EL (cell line): ENCODE measurements at places on chromosomes 3 and 15.

GRCh38 chr15:67587331-67587730 is 44.8 kb downstream of the MAP2K5 start:
- DNase-seq: no peak

DNA sequence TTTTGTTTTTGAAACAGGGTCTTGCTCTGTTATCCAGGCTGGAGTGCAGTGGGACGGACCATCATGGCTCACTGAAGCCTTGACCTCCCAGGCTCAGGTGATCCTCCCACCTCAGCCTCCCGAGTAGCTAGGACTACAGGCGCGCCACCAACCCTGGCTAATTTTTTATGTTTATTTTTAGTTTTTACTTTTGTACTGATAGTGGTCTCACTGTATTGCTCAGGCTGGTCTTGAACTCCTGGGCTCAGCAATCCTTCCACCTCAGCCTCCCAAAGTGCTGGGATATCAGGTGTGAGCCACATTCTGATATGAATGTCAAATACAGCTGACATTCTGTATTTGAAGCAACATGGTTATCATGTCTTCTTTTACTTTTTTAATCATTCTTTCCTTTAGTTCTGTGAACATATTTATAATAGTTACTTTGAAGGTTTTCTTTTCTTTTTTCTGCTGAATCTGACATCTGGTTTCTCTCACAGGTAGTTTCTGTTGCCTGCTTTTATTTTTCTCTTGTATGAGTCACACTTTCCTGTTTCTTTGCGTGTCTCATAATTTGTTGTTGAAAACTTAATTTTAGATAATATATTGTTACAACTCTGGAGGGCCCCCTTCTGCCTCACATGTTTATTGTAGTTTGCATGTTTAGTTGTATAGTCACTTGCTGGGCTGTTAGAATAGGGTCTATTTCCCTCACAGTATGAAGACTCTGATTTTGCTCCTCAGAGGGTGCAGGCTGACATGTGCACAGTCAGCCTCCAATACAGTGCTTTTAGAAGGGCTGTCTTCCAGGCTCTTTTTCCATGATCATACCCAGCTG is 8.4 kb upstream of the CNTN4 start:
- DNase-seq: no peak

DNA sequence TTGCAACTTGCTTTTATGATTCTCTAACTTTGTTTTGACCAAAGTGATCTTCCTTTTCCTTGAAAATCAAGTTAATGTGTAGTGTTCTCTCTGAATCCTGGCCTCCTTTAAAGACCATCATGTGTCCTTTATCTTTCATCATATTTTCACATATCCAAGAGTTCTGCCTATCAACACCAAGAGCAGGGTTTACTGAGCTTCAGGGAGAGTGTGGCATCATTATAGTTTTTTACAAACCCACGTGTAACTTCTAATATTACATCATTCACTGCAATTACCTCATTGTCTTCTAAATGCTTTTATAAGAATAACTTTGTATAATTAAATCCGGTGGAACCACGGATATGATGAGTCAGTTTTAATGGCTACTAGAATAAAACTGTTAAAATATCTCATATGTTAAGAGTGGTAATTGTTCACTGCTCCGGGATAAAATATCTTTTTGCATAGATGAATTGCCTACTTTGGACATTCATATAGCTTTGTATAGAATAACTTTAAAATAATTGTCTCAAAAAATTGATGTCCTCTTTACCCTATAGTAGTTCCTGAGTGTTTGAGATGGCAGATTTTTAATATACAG is 248.8 kb upstream of the GRM7 start:
- no peak for DNase-seq

DNA sequence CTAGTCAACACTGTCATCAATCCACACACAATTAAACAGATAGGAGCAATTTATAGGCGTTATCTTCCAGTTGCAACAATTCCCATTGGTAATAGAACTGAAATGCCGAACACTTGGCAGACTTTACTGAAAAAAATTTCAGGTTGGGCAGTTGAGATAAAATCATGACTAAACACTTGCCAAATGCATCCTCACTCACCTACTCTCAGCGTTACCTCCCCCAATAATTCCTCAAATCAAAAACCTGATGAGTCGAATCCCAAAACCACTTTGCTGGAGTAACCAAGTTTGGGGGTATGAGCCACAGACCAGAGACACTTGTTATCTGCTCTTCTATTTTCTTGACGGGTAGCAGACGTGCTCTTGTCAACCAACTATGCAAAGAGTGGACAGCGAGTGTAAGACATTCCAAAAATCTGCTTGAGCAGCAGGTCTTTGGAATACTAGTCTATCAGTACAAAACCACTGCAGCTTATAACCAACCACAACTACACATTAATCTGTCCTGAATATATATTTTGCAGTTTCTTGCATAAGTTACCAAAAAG is 30.3 kb downstream of the PPP1R2 start:
- DNase-seq: no peak

DNA sequence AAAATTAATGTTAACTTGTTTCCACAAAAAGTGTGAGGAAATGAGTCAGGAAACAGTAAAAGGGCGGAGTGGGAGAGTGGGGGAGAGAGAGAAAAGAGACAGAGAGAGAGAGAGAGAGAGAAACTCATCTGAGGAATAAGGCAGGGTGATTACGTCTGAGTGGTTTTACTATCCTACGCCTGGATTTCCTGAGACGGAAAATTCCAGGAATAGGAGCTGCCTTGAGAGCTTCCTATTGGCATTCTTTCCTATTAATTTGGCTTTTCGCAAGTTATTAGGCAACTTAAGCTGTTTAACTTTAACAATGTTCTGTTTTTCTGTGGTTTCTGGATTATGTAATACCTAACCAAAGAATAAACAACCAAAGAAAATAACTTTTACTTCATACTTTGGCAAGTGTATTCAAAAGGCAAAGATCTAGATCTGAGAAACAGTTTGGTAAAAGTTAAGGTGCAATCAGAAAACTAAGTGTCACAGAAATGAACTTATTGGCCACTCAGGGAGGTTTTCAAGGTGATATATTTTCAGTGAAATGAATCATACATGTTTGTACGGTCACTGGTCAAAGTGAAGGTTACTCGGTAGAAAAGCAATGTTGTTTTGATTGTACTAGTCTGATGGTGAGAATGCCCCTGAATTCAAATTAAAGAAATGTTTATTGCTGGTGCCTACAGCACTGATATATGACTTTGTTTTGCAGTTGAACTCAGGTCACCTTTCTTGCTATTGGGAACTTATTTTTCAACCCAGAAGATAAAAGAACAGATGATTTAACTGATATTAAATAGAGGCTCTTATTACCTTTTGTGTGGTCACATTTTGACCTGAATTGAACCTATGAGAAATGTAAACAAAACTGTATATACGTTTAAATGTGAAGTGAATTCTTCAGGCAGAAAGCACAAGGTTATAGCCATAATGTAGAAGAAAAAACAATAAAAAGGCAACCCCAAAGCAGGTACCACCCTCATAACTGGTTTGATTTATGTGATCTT is 39.9 kb upstream of the TNFSF10 start:
- DNase-seq: peak; percentile 72

DNA sequence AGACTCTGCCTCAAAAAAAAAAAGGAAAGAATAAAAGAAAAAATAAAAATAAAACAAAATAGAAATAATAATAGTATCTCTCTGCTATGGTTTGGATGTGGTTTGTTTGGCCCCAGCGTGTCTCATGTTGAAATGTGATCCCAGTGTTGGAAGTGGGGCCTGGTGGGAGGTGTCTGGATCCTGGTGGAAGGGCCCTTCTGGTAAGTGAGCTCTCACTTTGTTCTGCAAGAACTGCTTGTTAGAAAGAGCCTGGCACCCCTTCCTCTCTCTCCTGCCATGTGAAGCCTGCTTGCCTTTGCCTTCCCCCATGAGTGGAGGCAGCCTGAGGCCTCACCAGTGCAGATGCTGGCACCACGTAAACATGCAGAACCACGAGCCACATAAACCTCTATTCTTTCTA is 26.3 kb downstream of the TMEM44 start:
- DNase-seq: no peak

DNA sequence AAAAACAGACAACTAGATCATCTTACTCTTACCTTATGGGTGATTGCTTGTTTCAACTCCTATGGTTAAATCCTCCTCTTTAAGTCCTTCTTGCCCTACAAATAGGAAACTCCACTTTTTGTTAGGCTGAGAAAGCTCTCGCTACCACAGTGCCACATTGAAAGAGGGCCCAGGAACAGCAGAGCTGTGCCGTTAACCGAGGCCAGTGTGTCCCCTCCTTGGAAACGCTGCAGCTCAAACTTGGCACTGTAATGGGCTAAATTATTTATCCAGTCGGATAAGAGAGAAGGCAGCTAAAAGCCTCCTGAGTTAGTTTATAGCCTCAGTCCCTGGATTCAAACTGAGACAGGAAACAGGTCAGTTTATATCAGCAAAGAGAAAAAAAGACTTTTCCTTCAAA is 46.1 kb downstream of the KBTBD12 start:
- DNase-seq: no peak

DNA sequence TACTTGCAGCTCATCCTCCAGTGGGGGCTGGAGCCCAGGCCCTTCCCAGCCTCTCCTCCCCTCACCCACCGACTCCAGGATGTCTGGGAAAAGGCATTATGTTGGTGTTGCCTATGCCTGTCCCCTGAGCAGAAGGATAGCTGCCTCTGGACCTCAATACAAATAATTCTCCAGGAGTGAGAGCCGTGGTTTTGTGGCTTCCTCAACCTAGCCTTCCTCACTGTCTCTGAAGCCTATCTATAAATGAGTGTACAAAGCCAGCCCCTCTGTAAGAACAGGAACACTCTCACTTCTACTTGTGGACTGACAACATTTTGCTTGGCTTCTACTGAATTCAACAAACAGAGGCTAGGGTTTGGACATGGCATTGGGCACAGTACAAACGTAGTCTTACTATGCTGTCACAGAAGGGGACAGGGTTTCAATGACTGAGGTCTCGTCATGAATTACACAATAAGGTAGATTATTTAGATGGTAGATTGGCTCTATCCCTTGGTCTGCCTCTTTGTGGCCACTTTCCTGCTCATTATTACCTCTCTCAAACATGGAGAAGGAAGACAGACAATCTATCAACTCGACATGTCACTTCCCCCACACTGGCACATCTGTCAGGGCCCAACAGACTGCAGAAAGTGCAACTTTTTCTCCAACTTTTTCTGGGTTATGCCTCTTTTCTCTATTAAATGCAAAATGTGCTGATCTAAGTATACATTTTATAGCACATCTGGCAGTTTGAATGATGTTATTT is 82.8 kb upstream of the MEX3B start:
- peak; percentile 56 for DNase-seq

- DNase-seq: no peak
Measured at GRCh38 chr3:157134620-157135191, 25.2 kb downstream of the CCNL1 start.

GRCh38 chr3:113245761-113246161 is 34.4 kb downstream of the BOC start:
- peak; percentile 16 for DNase-seq
